Stimulated activated CD4-positive, alpha-beta T cell treated with anti-CD3 and anti-CD28 coated beads, Interleukin-15, amount 100 ng/mL, for 1 hour (primary cell): ENCODE measurements at places on chromosomes 5 and 9.
A peak's percentile ranks its signal among the peaks of the same experiment; 100 is the strongest.

DNA sequence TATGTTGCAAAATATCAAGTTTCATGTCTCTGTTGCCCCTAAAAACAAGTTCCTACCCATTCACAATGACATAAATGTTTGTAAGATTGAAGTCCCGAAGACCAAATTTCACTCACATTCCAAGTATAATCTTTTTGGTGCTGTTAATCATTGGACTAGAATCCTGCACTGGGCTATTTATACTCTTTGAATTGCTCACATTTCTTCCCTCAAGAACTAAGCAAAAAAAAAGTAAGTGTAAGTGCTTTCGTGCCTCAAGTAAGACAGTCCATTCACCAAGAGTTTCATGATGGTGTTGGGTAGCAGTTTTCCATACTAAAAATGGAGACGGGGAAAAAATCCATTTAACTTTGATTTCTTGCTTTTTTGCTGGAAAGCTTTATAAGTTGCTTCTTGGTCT, 242.3 kb downstream of the EBF1 start:
- no peak for DNase-seq

DNA sequence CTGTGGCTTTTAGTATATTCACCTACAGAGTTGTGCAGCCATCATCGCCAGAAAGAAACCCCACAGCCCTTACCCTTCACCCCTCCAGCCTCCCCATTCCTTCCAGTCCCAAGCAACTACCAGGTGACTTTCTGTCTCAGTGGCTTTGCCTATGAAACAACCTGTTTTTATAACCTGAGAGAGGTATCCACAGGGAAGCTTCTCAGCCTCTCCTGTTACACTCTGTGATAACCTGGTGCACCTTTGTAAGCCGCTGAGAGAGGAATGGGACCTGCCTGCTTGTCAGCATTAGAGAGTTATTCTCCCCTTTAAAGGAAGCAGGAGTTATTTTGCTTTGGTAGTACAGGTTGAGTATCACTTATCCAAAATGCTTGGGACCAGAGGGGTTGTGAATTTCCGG, 93.6 kb downstream of the TRIO start:
- DNase-seq: no peak

DNA sequence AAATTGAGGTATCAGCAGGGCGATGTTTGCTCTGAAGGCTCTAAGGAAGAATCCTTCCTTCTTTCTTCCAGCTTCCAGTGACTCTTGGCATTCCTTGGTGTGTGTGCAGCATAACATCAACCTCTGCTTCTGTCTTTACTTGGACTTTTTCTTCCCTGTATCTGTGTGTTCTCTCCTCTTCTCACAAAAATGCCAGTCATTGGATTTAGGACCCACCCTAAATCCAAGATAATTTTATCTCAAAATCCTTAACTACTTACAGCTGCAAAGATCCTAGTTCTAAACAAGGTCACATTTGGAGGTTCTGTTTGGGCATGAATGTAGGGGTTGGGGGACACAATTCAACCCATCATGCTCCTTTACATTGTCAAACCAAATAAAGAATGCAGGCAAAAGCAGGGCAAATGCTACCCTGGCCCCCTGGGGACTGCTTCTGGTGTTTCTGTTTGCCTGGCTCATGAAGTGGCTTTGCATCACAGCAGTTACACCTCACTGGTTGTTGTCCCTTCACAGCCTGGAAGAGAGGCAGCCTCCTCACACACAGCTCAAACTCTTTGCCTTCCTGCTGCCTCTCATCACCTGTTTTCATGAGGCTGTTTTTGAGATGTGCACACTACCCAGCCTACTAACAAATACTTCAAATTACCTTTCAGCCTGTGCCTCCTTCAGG, 64.8 kb upstream of the PLCXD3 start:
- DNase-seq: no peak

GRCh38 chr9:89078860-89079259, 87.6 kb downstream of the S1PR3 start:
- DNase-seq: no peak

- no peak for DNase-seq
Measured at GRCh38 chr5:36177154-36177553, 25.2 kb downstream of the SKP2 start.

GRCh38 chr9:111161015-111161415, 122.7 kb upstream of the LPAR1 start:
- DNase-seq: no peak

- DNase-seq: no peak
Measured at GRCh38 chr5:100803397-100803796, 99.7 kb downstream of the ST8SIA4 start.

- DNase-seq: no peak
Measured at GRCh38 chr9:135037521-135038250, 49.8 kb upstream of the OLFM1 start.

DNA sequence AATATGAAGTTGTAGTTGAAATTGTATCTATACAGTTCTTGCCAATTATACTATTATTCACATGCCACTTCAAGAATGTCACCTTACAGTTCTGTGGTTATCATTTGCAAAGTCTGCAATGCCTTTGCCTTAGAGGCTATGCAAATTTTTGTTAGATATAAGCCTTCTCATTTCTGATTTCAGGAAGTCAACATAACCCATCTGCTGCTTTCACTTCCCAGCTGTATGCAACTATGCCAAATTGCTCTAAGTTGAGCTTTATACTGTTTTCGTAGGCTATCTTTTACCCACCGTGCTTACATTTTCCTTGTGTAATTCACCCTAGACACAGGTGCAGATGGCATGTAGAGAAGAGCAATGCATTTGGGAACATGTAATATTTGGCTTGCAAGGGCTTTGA, 1083.0 kb downstream of the CDH9 start:
- no peak for DNase-seq

GRCh38 chr5:151556806-151557205, 34.3 kb downstream of the FAT2 start:
- DNase-seq: no peak

GRCh38 chr9:37407468-37407867, 15.0 kb upstream of the GRHPR start:
- no peak for DNase-seq

- no peak for DNase-seq
Measured at GRCh38 chr9:16824545-16825330, 45.7 kb downstream of the BNC2 start.

DNA sequence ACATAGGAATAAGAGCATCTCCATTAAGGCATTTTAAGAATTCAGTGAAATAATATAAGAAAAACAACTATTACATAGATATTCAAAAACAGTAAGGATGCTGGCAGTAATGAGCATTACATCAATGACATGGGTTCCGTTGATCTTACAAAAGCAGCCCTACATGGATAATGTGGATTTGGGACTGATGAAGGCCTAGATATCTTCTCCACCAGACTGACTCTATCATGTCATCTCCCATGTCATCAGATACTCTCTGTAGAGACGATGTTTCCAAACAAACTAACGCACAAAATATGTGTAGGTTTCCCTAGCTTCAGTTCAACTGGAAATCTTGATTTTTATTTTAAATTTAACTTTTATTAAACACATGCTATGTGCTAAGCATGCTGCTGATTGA, 3.6 kb downstream of the LURAP1L start:
- DNase-seq: no peak

DNA sequence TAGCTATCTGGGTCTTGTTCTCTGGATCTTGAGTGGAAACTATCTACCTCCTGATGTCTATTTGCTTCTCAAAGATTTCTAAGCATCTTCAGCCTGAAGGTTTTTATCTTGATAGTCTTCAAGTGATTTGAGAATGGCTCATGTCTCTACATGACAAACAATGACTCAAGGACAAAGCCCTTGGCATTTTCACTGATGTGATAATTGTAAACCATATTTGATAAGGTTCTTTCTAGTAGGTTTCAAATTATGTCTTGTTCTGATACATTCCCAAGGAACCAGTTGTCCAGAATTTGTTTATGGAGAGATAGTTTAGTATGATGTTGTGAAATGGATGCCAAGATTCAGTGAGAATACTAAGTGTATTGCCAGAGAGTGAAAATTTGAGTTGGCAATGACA, 1079.3 kb upstream of the CDH9 start:
- DNase-seq: no peak

GRCh38 chr9:20658677-20659473, 25.2 kb upstream of the FOCAD start:
- no peak for DNase-seq

GRCh38 chr9:83340451-83340850, 197.8 kb downstream of the FRMD3 start:
- no peak for DNase-seq

GRCh38 chr5:54317511-54318260, 7.3 kb upstream of the ARL15 start:
- no peak for DNase-seq

GRCh38 chr5:10709933-10710332, 51.1 kb downstream of the DAP start:
- no peak for DNase-seq

GRCh38 chr9:35516479-35516878, 26.6 kb downstream of the RUSC2 start:
- no peak for DNase-seq

DNA sequence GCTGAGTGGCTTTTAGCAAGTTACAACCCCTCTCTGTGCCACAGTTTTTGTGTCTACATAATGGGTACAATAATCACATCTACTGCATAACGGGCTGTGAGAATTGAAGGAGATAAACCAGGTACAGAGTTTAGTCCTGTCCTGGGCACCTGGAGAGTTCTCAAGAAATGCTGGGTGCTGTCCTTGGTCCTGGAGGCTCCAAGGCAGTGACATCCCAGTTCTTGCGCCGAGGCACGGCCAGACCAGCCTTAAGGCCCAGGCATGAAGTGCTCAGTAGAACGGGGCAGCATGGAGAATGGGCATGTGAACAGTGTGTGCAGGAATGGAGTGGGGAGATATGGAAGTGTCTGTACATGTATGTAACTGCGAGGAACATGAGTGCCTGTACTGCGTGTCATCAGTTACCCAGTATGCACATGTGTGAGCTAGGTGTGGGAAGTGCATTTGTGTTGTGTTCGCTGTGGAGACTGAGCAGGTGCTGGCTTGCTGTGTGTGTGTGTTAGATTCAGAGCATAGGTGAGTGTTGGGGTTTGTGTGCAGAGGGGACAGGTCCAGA, 6.3 kb upstream of the UNC5A start:
- DNase-seq: no peak

DNA sequence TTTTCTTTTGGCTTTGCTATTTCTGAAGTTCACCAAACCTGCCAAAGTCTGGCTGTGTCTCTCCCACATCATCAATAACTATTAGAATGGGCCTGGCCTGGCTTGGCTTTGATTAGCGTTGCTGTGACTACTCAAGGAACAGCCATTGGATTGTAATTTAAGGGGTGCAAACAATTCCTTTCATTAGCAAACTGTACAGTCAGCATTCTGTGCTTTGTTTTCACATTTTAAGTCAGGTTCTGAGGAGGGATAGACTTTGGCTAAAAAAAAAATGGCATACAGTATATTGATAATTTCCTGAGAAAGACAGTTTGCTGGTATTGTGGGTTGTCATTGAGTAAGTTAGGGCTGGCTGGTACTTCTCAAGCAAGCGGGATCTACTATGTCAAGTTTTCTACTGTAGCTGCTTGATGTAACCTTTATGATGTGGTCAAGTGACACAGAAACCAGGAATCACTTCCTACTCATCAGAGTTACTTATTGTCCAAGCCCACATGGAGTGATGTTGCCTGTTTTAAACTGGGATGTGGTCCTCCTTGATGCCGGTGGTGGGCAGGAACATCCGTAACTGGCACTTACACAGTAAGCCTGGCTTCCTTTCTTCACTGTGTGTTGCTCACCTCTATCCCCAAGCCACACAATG, 161.4 kb downstream of the CD180 start:
- DNase-seq: no peak

GRCh38 chr9:33264473-33265177, at the start of the genes BAG1 and CHMP5:
TSS of gene BAG1 (minus strand) at chr9:33264708.
TSS of gene CHMP5 (plus strand) at chr9:33265049. CDS start at chr9:33265079, 30 bp downstream.
- DNase-seq: peak; percentile 100

DNA sequence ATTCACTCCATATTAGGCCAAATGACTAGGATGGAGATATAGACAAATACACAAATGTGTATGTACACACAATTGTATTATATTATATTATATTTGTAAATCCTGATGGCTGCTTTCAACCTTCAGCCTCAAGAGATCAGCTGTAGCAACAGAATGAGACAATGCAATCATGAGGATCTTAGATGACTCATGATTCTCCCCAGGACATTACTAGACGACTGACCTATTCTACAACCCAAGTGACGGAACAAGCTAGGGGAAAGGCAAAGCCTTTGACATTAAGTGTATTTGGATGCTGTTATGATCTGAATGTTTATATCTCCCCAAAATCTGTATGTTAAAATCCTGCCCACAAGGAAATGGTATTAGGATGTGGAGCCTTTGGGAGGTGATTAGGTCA, 66.5 kb downstream of the COX7C start:
- no peak for DNase-seq

DNA sequence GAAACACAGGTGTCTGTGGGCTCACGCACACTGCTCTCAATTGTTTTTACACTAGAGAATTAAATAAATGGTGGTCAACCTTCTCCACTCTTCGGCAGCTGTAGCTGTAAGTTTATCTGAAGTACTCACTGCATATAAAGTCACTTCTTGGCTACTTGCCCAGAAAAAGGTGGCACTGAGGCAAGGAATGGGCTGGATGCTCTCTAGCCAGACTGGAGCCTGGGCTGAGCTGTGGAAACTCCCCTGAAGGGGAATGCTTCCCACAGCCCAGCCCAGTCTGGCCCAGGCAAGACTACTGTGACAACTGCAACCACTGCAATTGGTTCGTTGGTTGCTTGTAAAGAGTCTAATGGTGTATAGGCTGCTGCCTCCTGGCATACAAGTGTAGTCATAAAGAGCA, 4.5 kb downstream of the LEAP2 start:
- DNase-seq: no peak

DNA sequence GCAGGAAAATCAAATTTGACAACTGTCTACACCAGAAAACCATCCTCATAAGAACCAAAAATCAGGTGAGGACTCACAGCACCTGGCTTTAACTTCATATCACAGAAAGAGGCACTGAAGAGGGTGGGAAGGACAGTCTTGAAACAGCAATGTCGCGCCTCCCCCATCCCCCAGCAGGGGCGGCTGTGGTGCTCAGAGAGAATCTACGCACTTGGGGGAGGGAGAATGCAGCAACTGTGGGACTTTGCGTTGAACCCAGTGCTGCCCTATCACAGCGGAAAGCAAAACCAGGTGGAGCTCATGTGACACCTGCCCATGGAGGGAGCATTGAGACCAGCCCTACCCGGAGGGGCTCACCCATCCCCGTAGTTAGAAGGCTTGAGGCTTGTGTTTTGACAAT, 191.8 kb downstream of the MSX2 start:
- no peak for DNase-seq

DNA sequence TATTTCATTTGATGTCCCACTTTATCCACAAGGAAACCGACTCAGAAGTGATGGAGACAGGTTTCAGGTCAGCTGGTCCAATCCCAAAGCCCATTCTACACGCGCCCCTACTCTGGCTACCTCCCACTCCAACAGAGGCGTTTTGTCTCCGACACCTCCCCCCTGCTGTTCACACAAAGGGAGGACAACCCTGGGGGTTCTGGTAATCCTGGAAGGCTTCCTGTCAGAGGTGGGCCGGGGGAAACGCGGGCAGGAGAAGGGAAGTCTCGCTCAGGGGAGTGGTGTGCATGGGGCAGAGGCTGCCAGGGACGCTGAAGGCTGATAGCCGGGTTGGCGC, 39.7 kb upstream of the GABRP start:
- no peak for DNase-seq

- DNase-seq: no peak
Measured at GRCh38 chr9:81375187-81376100, 313.9 kb downstream of the TLE1 start.
